Head of caudate nucleus (tissue), 42 donors: ENCODE measurements at places on chromosomes 6 and 20.

GRCh38 chr20:56222945-56223344 lies 25.6 kb upstream of the MC3R start:
- no peak for DNase-seq

DNA sequence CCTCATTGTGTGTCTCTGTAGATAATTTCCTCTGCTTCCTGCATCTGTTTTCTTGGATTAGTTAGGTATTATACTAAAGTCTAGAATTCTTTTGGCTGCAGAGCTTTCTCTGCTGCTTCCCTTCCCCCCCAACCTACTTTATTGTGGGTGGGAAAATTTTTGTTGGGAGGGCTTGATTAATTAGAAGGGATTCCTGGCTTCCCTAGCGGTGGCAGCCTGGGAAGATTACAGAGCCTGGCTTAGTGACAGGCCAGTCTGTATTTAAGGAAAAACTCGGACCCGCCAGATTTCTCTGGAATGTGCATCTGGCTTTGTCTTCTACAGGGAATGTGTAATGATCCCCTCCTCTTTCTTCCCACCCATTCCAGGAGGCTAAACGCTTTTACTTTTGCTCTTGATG lies 31.2 kb downstream of the SLX4IP start:
- no peak for DNase-seq

GRCh38 chr6:29710281-29710941 lies 12.8 kb upstream of the HLA-F start:
- DNase-seq = no peak

GRCh38 chr6:100257793-100258395 lies 206.8 kb downstream of the SIM1 start:
- no peak for DNase-seq

GRCh38 chr20:13355941-13356486 lies 134.9 kb downstream of the ISM1 start:
- DNase-seq = no peak

GRCh38 chr20:46192376-46192944 lies 74.3 kb downstream of the CD40 start:
- no peak for DNase-seq

DNA sequence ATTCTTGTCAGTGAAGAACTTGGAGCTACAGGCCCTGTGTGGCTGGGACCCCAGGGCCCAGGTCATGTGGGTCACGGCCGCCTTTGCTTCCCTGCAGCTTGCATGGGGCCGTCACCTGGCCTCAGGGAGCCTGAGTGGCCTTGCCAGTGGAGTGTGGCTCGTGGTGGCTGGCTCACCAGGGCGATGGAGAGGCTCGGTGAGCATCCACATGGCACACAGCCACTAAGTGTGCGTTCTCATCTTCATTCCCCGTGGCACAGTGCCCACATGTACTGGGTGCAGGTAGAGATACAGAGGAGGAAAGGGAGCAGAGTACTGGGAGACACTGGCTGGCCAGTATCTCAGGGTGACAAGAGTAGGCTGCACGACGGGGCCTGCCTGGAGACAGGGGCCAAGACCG lies 21.5 kb downstream of the MANBAL start:
- no peak for DNase-seq

DNA sequence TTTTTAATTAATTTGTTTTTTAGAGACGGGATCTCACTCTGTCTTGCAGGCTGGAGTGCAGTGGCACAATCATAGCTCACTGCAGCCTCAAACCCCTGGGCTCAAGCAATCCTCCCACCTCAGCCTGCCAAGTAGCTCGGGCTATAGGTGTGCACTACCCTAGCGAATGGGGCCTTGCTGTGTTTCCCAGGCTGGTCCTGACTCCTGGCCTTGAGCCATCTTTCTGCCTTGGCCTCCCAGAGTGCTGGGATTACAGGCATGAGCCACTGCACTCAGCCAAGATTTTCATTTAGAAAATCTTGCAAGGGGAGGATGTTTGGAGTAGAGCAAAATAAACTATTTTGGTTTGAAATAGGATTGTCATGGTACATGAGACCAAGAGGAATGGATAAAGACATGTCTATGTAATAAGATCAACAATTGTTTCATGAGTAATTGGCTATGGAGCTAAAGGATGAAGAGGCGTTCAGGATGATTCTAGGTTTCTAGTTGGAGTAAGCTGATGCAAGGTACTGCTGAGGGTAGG lies 237.8 kb downstream of the UST start:
- no peak for DNase-seq

GRCh38 chr6:157238346-157238745 lies 85.0 kb downstream of the TMEM242 start:
- no peak for DNase-seq

GRCh38 chr6:31737315-31737990 lies 1.1 kb upstream of the CLIC1 start:
- no peak for DNase-seq

DNA sequence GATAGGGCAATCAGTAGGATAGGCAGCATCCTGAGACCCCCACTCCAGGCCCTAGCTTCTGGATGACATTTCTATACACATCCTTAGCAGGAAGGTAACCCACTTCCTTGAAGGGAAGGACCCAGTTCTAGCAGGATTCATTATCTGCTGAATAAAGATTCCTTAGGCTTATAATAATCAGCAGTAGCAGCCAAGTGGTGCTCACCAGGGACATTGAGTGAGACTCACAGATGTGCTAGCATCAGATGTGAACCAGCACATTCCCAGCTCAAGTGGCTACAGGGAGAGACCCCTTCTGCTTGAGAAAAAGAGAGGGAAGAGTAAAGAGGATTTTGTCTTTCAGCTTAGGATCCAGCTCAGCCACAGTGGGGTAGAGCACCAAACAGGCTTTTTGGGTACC lies 244.8 kb upstream of the UFL1 start:
- DNase-seq = no peak
